ENCODE measurements at places on chromosomes 7 and 10. TPM values are rescaled to one million over a fixed set of nuclear protein-coding genes. Genes with fewer than 3 reads are reported as not detected.

DNA sequence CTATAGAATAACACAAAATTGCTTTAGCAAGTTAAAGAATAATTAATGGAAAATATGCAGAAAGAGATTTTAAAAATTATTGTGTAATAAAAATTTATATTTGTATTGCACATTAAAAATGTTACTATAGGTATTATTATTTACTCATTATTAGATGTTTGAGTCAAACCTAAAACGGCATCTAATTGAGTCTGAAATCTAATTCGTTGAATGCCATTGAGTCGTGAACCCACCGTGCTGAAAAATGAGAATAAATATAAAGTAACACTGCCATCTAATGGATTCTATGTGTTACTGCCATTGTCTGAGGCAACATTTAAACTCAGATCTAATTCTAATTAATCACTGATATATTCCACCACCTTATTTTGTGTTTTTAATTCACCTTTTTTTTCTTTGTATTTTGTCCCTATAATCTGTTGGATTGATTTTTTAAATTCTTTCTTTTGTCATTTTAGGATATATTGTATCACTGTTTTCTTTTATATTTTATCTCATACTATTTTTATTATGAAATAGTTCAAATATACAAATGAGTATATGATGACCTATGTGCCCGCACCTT lies 62.2 kb downstream of the SAMD9 start:
- peak; percentile 66 for DNase-seq

- DNase-seq, result no peak
Measured at GRCh38 chr10:71255808-71256660, 43.7 kb downstream of the UNC5B start.

- DNase-seq, result peak; percentile 57
Measured at GRCh38 chr10:78520737-78521430, 487.2 kb downstream of the RPS24 start.

DNA sequence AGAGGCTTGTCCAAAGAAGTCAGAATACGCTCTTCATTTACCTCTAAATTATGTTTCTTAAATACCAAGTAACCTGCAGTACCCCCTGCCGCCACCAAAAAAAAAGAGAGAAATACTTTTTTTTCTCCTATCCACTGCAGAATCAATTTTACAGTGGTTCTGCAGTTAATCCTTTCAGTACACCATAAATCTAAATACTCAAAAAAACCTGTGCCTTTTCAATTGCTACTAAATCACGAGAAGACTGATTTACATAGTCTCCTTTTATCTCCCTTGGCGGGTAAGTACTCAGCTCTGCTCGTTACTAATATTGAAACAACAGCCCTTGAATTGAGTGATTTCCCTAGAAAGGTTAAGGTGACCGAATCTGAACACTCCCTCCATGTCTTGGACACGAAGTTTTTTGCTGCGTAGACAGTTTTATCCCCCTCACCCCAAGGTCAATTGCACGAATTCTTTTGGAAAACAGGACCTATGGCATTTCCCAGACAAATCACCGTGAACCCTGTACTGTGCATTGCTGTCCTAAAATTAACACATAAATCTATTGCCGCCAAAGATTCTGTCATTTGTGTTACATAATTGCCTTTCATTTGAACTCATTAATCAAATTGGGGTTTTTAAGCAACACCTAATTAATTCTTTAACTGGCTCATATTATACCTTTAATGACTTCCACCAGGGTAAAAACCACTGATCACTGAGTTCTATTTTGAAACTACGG lies 512 bp upstream of the VIM start:
- DNase-seq, result peak; percentile 46

DNA sequence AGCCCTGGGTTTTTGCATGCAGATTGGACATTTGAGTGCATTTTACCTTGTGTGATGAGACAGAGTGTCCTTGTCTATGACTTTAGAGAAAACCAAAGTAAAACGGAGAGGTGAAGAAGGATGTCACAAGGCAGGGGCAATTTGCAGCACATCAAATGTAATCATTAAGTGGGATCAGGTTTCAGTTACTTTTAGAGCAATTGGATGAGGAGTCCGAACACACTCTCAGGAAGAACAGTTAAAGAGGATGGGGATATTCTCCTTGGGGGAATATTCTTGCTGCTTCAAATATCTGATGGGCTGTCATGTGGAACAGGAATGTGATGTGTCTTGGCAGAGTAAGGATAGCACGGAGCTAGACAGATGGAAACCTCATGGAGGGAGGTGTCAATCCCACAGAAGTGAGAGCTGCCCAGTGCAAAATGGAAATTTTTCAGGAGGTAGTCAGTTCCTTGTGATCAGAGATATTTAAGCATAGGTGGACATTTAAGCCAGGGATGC lies 757 bp downstream of the RAB19 start:
- DNase-seq, result no peak

DNA sequence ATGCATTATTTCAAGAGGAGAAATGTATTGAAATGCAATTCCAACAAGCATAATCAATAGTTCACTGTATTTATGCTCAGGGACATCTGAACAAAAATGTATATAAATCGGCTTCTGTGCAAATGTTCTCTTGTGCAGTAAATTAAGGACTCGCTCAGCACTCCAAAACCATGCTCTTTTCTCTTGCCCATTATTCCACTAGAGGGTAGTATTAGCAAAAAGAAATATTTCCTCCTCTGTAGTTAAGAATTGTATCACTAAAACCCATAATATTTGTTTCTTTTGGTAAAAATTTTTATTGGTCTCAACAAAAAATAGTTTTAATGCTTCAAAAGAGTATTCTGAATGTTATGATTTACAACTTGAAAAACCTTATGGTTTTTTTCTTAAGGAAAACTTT lies 803.1 kb downstream of the PCDH15 start:
- DNase-seq, result peak; percentile 33

GRCh38 chr10:58990693-58991092 lies 185.8 kb upstream of the PHYHIPL start:
- DNase-seq, result no peak

GRCh38 chr10:113905756-113906155 lies 51.3 kb downstream of the NHLRC2 start:
- DNase-seq, result no peak

- peak; percentile 89 for DNase-seq
Measured at GRCh38 chr7:112162142-112162766, 43.9 kb downstream of the DOCK4 start.

Gene CFAP46
- total RNA-seq, result 3.1 TPM

Gene MMD2
- total RNA-seq, result 0.38 TPM

Gene LRRC18
- not detected for total RNA-seq

Gene VENTX
- 6.3 TPM for total RNA-seq

Gene IFIT1
- total RNA-seq, result 3.1 TPM

Gene ELFN1
- 5.0 TPM for total RNA-seq

Gene EPO
- total RNA-seq, result not detected

Gene LRMDA
- total RNA-seq, result not detected

Gene IRF5
- 3.7 TPM for total RNA-seq
